ENCODE measurements at places on chromosomes 7 and 10.
A peak's percentile ranks its signal among the peaks of the same experiment; 100 is the strongest.

DNA sequence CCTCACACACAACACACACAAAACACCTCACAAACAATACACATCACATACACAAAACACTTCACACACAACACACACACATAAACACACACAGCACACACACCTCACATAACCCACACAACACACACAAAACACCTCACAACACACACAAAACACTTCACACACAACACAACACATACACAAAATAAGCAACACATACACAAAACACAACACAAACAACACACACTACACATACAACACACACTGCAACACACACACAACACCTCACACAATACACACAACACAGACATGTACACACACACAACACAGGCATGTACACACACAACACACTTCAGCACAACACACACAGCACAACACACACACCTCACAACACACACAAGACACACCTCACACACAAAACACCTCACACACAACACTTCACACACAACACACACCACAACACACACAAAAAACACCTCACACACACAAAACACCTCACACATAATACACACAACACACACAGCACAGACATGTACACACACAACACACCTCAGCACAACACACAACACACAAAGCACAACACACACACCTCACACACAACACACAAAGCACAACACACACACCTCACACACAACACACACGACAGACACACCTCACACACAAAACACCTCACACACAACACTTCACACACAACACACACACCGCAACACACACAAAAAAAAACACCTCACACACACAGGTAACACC is 107.5 kb downstream of the TNS3 start:
- DNase-seq: no peak

GRCh38 chr10:62000037-62000603 is 98.6 kb downstream of the ARID5B start:
- no peak for DNase-seq

GRCh38 chr10:70578371-70578947 is 24.1 kb downstream of the PRF1 start:
- no peak for DNase-seq

GRCh38 chr10:58776568-58777318 is 264.1 kb downstream of the BICC1 start:
- no peak for DNase-seq

DNA sequence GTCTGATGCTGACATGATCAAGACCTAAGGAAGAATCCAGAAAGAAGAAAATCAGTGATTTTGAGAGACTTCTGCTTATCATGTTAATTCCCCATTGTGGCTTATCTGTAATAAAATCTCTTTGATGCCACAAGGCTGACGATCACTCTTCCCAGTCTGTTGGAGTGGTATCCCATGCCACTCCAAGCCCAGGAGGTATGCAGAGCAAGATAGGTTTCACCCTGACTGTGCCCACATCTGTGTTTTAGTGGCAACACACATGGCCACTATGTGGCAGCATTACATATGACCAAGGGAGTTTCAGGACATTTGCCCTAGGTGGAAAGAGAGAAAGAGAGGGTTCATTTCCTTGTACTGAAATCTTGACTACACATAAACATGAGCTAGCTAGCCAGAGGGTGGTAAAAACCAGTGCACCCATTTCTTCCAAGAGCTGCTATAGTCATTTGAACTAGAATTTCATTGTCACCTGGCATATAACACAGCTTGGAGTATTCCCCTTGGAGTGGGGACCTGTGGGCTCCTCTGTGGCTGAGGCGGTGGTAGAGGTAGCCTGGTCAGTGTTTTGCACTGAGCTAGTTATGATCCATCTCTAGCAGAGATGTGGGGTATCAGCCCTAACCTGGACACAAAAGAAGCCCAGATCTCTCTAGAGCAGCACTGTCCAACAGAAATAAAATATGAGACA is 20.8 kb downstream of the LAMB4 start:
- peak; percentile 28 for DNase-seq

Measured in BE2C (cell line).